ENCODE measurements at places on chromosomes 13 and 19.

GRCh38 chr13:60661521-60661920 lies 264.5 kb downstream of the TDRD3 start:
- peak; percentile 65 for DNase-seq

GRCh38 chr19:35811317-35812219 lies 1.1 kb downstream of the PRODH2 start:
- peak; percentile 16 for DNase-seq

- DNase-seq: no peak
Measured at GRCh38 chr13:29482504-29482903, 113.0 kb downstream of the SLC7A1 start.

GRCh38 chr19:40576151-40576584 lies 505 bp upstream of the SHKBP1 start:
- peak; percentile 53 for DNase-seq

DNA sequence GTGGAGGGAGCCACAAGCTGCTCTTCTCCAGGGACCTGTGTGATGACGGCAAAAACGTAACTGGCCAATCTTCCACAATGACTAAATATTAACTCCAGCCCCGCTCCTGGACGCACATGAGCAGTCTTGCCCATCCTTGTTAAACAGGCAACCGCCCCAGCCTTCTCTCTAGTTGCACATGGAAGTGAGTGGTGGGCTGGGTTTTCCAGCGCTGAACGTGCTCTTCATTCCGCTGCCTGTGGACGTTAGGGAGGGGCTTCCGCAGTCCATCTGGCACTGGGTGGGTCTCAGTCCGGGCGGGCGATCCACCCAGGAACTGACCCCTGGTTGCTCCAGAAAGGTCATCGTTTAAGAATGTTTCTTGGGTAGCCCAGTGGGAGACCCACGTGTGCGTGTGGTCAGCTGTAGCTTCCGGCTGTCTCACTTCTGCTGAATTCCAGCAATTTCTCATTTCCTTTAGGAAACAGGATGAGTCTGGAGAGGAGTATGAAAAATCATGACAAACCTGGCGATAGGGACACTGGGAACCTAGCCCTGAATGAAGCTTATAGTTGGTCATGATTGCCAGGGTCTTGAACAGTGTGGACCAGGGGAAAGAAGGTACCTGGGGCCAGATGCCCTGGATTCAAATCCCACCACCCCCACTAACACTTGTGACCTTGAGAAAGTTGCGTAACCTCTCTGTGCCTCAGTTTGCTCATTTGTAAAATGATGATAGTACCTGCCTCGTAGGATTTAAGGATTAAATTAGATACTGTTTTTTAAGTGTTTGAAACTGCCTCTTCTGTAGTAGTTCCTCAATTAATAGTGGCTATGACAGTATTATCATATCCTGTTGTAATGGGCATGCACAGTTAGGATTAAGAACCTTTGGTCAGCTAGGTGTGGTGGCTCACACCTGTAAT lies 92.6 kb downstream of the SIPA1L3 start:
- DNase-seq: no peak

GRCh38 chr13:29568731-29569130 lies 26.8 kb downstream of the SLC7A1 start:
- no peak for DNase-seq

GRCh38 chr19:4012092-4012974 lies 4.8 kb downstream of the PIAS4 start:
- no peak for DNase-seq

DNA sequence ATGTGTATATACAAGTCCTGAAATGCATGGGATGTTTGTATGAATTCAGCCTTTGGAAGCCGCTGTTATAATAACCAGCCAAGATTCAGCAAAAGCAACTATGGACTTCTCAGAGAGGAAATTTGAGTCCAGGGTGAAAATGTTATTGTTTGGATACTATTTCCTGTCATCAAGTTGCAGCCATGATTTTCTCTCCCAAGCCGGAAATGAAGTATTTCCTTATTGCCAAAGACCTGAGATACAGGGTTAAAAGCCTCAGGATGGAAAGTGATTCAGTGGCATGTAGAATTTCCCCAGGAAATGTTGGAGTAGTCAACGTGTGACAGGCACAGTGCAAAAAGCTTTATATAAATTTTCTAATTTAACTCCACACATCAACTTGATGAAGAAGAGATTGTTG lies 133.9 kb downstream of the IRS2 start:
- no peak for DNase-seq

DNA sequence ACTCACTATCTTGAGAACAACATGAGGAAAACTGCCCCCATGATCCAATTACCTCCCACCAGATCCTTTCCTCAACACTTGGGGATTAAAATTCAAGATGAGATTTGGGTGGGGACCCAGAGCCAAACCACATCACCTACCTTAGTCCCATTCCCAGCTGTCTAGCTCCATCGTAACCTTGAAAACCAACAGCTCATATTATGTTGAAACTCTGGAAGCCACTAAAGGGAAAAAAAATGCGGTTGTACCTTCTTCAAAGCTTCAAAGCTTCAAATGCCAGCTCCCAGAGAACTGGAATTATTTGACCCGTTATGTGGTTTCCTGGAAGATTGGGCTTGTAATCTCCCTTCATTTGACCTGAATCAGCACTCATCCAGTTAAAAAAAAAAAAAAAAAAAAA lies 223.1 kb upstream of the GPC6 start:
- DNase-seq: no peak

GRCh38 chr13:86563308-86563707 lies 764.1 kb upstream of the SLITRK6 start:
- no peak for DNase-seq

- DNase-seq: no peak
Measured at GRCh38 chr19:13823256-13823655, 28.0 kb downstream of the ZSWIM4 start.

GRCh38 chr19:12821761-12822160 lies 12.6 kb downstream of the RTBDN start:
- DNase-seq: no peak

DNA sequence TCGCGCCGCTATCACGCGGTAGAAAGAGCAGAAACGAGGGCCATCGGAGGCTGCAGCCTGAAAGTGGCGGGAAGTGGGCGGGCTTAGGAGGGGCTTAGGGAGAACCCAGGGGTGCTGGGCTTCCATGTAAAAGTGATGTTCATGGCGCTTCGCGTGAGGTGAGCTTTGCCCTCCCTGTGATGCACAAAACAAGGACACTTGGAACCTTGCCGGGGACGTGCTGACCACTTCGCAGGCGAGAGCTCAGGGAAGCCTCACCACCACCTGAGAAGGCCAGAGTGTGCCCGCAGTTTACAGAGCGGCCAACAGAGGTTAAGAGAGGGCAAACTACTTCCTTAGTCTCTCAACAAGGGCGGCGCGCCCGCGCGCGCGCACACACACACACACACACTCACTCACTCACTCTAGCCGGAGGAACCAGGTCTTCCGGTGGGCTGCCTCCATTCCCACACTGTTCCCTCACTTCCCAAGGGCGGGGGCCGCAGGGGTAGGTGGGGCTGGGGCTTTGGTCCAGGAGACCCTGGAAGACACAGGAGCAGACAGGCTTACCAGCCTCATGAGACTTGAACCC lies 651 bp downstream of the GAPDHS start:
- peak; percentile 67 for DNase-seq

GRCh38 chr19:46924874-46925547 lies 64.2 kb downstream of the ARHGAP35 start:
- DNase-seq: no peak

DNA sequence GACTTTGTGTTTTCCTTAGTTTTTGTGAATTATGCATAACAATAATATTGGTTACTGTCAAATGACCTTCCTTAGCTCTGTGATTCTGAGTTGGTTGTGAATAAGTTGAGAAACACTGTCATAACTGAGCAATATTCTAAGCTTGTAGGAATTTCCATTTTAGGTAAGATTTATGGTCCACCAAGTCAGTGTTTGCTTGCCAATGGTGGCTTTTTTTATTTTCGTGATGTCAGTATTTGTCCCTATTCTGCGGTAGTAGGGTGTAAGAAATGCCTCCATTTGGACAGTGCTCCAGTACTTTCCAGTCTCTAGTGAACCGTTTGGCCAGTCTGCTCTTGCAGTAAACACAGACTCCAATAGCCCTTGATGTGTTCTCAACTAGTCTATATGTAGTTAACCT lies 94.7 kb downstream of the FRY start:
- DNase-seq: no peak

GRCh38 chr13:48780713-48781341 lies 127.1 kb downstream of the CYSLTR2 start:
- DNase-seq: no peak

GRCh38 chr13:112174476-112175110 lies 107.6 kb downstream of the SOX1 start:
- DNase-seq: no peak

GRCh38 chr13:20145521-20145920 lies 15.3 kb downstream of the GJA3 start:
- no peak for DNase-seq

DNA sequence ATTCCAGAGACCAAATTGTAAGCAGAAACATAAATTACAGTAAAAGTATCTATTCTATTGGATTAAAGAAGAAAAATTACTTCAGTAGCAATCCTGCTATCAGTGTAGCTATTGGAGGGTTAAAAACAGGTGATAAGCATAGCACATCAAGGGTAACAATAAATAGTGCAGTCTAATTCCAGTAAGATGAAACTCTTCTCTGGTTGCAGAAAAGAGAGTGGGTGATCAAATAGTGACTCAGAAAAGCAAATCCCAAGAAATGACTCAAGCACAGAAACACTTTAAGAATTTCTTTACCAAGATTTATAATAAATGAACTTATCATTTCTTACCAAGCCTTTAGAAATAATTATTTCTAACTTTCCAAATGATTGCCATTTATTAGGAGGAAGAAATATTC lies 135.7 kb downstream of the LMO7 start:
- no peak for DNase-seq

- no peak for DNase-seq
Measured at GRCh38 chr13:62583466-62583865, 1167.8 kb upstream of the PCDH20 start.

DNA sequence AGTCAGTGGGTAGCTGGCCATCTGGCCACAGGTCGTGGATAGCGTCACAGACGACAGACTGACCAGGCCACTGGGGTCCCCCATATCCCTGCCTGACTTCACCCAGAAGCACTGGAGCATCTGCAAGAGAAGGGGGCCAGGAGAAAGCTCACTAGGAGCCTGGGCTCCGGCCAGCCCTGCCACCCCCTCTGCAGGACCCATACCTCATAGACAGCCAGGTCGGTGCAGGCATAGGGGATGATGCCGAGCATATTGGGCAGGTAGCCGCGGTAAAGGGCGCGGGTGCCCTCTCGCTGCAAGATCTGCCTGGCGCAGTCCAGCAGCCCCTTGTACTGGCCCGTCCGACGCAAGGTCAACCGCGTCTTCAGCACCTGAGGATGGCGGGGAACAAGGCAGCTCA lies 2.5 kb upstream of the KHSRP start:
- DNase-seq: no peak

DNA sequence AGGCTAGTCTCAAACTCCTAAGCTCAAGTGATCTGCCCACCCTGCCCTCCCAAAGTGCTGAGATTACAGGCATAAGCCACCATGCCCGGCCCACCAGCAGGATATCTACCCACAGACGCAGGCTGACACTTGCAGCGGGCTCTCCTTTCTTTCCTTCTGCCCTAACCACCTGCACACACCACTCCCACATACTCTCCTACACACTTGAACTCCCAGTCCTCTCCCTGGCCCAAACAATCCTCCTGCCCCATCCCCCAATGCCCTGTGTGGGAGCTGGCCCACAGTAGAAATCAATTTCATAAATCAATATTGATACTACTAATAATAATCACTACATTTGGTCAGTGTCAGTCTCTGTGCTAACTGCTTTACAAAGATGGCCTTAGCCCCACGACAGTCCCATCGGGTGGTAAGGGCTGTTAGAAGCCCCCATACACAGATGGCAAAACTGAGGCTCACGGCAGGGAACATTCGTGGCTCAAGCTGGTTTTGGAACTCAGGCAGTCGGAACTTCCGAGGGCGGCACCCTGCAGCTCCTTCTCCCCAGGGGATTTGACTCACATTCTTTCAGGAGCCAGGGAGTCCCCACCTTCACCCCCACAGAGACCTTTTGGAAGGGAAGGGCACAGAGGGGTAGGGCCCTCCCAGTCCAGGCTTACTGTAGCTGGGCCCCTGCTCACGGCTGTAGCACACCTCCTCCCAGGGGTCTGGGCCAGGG lies 3.4 kb upstream of the DPF1 start:
- DNase-seq: no peak

GRCh38 chr13:85601526-85601925 lies 197.7 kb downstream of the SLITRK6 start:
- DNase-seq: no peak

DNA sequence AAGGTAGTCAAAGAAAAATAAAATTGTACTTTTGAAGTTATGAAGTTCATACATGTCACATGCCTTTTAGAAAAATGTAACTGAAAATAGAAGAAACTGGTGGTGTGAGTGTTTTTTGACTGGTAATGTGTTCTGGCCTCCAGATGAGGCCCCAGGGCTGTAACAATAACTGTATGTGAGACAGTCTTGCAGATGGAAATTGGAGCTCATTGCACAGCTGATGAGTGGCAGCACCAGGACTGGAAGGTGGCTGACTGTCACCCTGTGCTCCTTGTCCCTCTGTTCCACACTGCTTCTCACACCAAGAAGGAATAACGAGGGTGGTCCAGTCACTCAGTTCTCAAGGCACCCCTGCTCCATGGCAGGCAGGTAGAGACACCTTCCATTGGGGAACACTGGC lies 215.6 kb downstream of the SLC7A1 start:
- DNase-seq: no peak

GRCh38 chr13:30134578-30134977 lies 172.8 kb downstream of the KATNAL1 start:
- DNase-seq: no peak

DNA sequence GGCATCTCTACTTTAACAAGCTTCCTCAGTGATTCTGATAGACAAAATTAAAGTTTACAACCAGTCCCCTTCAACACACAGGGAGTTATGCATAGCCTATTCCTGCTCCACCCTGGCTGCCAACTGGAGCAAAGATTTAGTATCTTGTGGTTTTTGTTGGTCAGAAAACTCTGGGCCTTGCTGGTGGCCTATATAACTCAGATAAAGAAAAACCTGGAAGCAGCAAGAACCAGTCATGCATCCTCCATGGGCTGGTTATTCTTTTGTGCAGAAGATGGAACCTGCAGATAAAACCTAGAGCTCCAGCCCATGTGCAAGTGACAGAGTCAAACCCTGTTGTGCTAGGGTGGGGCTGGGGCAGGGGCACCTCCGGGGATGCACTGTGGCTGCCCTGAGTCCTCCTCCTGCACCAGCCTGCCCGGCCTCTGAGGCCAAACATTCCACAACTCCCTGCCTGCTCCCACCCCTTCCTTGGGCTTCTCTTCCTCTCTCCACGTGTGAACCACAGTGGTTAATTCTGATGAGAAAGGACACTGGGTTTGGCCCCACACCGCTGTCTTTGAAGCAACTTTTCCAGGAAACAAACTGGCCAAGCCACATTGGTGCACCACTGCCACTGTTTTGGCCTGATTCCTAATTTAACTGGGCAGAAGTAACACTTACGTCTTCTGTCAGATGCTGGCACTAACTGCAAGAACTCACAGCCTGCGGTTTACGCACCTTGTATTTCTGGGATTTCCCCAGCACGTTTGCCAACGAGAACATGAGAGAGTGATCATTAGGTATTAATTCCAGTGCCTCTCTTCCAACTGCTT lies 23.3 kb upstream of the GGACT start:
- DNase-seq: no peak
